ENCODE measurements at places on chromosomes 5 and 9.
A peak's percentile ranks its signal among the peaks of the same experiment; 100 is the strongest.

- DNase-seq: peak; percentile 71
Measured at GRCh38 chr5:158074992-158075769, 216.2 kb upstream of the CLINT1 start.

DNA sequence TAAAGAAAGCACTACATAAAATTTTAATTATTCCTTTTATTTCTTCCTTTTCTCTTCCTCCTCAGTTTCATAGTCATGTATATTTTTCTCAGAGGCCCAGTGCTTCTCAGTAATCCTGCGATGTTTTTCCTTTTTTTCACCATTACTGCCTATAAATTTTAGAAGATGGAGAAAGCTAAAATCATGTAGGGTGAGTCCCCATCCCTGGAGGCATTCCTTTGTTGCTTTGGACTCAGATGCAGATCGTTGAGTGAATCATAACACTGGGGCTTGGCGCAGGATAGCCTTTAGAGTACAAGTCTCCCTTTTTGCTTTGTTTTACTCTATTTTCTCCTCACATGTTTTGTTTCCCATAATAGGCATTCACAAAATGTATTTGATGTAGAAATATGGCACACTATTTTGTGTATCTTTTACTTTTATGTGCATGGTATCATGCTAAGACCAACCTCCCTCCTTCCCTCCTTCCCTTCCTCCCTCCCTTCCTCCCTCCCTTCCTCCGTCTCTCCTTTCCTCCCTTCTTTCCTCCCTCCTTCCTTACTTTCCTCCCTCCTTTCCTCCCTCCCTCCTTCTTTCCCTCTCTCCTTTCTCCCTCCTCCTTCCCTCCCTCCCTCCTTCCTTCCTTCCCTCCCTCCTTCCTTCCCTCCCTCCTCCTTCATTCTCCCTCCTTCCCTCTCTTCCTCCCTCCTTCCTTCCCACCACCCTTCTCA is 72.4 kb downstream of the NUDT12 start:
- no peak for DNase-seq

DNA sequence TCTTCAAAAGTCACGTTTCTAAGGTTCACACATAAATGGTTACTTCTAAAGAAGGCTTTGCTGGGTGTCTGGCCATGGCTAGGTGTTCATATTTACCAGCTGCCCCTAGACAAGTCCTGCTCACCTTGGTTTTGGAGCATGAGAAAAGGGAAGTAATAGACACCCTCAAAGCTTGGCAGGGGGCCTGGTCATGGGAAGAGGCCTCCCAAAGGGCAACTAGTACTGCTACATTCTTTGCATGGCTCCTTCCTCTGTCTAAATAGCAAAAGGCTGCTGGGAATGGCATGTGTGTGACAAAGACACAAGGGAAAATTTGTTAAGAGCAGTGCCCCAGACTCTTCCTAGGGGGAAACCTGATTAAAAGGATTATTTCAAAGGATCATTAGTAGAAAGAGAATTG is 93.4 kb downstream of the NRG2 start:
- DNase-seq: no peak

DNA sequence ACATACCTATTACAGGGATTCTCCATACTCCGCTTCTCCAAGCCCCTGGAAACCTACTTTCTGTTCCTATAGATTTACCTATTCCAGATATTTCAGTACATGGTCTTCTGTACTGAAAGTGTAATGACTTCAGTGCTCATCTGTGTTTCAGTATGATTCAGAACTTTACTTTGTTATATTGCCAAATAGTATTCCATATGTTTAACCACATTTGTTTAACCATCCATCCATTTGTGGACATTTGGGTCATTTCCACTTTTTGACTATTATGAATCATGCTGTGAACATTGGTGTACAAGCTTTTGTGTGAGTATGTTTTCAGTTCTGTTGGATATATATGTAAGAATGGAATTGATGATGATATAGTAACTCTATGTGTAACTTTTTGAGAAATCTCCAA is 188.9 kb downstream of the PDZD2 start:
- no peak for DNase-seq

DNA sequence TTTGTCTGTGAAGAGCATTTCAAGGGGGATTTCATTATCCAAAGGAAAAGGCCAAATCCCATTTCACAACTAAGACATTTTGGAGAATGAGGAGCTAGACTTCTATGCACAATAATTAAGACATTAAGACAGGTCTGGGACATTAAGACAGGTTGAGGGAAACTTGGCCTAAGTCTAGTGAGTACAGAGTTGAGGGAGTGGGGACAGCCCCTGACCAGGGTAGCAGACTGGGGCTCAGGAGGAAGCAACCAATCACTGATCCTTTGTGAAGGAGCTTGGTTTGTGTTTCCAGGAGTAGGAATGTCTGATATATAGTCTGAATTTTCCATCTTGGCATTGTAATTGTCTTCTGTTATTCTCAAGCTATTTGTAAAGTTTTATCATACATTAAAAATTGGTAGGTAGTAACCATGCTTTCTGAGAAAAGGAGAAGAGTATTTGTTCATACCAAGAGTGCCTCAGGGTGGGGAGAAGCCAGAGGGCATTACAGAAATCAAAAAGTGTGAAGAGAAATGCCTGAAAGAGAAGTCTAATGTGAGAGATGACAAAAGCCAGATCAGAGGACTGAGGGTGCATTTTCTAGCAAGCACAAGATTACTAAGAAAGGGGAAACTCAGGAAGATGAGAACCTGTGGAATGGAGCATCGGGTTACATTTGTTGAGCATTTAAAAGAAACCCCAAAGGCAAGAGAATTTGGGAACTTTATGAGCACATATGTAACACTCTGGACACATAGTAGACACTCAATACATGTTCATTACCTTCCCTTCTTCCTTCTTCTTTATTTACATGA is 189.3 kb upstream of the PIK3R1 start:
- DNase-seq: no peak

GRCh38 chr9:93132946-93133680 is 938 bp downstream of the NINJ1 start:
- no peak for DNase-seq
